NCI-H2171 (cell line): ENCODE measurements at places on chromosomes 13 and 19.

DNA sequence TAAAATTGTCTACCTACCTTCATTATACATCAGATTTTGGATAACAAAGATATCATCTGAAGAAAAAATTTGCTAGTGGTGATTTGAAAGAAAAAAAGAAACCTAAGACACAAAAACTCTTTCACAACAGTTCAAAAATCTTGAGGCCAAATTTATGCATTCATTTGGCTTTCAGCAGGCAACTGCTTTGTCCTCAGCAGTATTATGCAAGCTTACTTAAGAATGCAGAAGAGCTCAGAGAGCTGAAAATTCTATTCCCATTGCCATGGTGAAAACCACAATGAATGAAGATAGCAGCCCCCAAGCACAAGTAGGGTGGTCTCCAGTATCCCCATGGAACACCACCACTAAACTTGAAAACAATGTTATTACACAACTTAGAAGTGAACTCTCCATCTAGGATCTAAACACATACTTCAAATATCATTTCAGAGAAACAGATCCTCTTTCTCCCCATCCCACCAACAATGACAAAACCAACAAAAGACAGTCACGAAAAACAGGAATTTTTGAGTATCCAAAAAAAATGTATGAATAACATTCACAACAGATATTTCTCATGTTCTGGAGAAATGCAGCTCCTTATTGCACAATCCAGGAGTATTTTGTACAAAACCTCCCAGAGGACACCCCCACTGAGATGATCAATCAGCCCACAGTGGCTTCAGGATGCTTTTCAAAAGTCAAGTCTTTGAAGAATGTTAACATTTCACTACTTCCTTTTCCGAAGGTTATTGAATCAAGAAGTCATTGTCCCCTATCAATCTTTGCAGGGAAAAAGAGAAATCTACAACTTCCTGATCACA is 192.7 kb downstream of the LHFPL6 start:
- DNase-seq: no peak

- DNase-seq: no peak
Measured at GRCh38 chr13:79128158-79128557, 277.9 kb downstream of the RBM26 start.

- no peak for DNase-seq
Measured at GRCh38 chr13:24724714-24725113, 39.3 kb upstream of the RNF17 start.

- no peak for DNase-seq
Measured at GRCh38 chr19:2618611-2619010, 83.9 kb downstream of the GNG7 start.

- no peak for DNase-seq
Measured at GRCh38 chr13:56216221-56216620, 924.5 kb upstream of the PRR20A start.

DNA sequence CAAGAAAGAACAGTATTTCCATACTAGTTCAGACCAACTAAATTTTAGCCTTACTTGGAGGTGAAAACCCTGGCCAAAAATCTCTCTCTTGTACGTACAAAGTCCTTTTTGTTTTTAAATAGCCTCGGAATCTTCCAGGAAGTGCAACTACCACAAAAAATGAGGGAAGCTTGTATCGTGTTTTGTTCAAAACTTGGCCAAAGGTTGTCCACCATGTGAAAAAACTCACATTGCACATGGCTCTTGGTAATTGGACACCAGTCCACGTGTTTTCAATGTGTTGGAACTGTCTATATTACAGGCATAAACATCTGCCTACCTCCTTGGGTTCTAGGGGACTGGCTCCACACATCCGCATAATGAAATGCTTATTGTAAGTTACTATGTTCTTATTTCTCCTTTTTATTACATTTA is 15.2 kb upstream of the STRN4 start:
- DNase-seq: no peak

DNA sequence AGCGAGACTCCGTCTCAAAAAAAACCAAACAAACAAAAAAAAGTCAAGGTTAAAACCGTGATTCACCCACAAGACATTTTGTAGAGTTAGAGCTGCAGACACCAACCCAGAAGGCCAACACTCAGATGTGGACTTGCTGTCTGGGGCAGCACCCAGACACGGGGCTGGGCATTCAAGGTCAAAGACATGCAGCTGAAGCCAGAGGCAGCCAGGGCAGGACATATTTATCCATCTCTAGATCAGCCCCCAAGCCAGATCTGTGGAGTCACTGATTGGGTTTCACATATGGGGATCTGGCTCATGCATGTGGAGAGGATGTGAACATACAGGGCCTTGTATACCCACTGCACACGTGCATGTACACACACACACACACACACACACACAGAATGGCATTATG is 3.6 kb downstream of the KLK15 start:
- DNase-seq: no peak

GRCh38 chr13:52411629-52412028 is 5.7 kb upstream of the THSD1 start:
- DNase-seq: no peak

DNA sequence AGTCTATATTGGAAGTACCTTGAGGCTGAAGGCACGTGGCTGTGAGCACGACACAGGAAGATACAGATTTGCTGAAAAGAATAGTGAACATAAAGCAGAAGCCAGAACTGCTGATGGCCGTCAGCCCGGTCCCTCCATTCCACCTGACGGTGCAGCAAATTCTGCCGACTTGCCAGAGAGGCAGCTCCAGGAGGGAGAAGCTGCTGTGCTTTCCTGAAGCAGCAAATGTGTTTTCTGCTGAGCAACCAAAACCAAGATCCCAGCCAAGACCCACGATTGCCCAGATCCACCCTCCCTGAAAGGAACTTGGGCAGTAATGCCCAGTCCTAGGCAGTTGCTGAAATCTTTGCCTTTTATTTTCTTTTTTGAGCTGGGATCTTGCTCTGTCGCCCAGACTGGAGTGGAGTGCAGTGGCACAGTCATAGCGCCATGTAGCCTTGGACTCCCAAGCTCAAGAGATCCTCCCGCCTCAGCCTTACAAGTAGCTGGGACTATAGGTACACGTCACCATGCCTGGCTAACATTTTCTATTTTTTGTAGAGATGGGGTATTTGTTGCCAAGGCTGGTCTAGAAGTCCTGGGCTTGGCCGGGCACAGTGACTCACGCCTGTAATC is 7.0 kb upstream of the RCN3 start:
- no peak for DNase-seq

DNA sequence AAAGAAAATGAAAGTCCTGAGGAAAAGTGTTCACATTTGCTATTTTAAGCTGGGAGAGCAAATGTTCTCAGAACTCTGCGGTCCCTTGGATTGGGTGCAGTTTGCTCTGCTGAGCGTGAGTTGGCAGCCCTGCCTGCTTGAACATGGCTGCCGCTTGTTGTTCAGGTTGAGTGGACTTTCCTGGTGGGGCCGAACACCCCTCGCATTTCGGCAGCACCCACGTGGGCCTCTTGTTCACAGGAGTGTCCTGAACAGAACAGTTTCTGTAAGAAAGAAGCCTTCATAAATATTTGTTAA is 10.8 kb upstream of the RNF113B start:
- DNase-seq: no peak

DNA sequence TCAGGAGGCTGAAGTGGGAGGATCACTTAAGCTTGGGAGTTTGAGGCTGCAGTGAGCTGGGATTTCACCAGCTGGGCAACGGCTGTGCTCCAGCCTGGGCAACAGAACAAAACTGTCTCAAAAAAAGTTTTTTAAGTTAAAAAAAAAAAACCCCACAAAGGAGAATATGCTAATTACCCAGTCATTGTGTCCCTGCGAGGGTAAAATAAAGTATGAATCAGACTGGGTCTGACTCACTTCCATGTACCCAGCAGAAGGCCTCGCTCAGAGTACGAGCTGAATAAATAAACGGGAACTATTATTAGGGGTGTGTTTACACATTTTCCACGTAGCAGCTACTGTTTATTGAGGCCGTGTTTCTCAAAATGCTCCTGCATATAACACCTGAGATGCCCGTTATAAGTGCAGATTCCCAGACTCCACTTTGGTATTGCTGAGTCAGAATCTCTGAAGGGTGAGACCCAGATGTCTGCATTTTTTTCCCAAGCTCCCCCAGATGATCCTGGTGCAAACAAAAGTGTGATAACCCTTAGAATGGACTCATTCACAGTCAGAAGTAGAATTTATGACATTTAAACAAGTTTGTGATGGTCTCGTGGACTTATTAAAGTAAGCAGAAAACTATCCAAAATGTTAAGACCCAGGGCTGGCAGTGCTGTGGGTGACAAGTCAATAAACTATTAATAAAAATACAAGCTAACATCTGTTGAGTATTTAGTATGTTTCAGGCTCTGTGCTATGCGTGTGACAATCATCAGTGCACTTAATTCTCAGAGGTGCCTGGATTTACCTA is 28.2 kb downstream of the KCNC3 start:
- no peak for DNase-seq

GRCh38 chr19:18119717-18120105 is 22.1 kb downstream of the MAST3 start:
- no peak for DNase-seq

DNA sequence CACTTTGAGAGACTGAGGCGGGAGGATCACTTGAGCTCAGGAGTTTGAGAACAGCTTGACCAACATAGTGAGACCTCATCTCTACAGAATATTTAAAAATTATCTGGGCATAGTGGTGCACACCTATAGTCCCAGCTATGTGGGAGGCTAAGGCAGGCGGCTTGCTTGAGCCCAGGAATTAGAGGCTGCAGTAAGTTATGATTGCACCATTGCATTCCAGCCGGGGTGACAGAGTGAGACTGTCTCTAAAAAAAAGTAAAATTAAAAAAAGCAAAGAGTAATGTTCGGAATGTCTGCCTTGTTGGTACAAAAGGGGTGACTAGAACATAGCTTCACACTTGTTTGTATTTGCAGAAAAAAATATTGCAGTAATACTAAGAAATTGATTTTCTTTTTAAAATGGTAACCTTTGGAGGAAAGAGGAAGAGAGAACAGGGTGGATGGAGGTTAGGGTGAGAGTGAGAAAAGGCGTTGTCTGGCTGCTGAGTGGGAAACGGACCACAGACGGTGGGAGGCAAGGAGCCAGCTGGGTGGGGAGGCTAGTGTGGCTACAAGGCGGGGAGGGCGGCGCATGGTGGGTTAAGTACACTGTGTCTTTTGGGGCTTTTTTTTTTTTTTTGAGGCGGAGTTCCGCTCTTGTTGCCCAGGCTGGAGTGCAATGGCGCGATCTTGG is 10.2 kb downstream of the PPP1R14A start:
- DNase-seq: no peak

DNA sequence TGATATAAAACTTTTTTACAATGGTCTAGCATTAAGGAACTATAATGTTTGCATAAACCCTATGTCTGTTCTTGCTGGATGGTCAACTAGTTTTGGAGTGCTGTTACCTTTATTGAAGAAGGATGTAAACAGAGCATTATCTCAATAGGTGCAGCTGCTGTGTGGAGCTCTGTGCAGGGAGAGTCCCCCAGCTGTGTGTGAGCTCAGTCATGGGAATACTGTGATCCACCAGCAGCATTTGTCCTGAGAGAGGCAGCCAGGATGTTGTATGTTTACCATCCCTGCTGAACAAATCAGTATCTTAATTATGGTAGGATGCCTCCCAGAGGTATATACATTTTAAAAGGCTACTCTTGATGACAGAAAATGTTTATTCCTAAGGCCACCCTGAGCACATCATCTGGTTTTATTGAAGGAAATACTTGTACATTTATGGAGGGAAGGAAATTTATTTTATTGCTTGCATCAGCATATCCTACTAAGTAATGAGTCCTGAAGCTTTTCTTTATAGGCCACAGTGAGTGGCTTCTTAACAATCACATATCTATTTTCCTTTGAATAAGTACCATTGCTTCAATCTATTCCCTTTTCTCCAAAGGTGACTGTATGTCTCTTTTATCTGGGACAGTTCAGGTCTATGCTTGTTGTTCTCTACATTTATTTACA is 11.7 kb downstream of the RAP2A start:
- no peak for DNase-seq

- no peak for DNase-seq
Measured at GRCh38 chr13:31862828-31863227, 123.5 kb downstream of the RXFP2 start.

GRCh38 chr13:102198418-102199311 is 203.2 kb downstream of the FGF14 start:
- no peak for DNase-seq

- no peak for DNase-seq
Measured at GRCh38 chr13:66559093-66559492, 671.0 kb downstream of the PCDH9 start.

GRCh38 chr13:101529422-101529821 is 76.9 kb downstream of the ITGBL1 start:
- DNase-seq: no peak

GRCh38 chr13:87671753-87672605 is 808 bp downstream of the SLITRK5 start:
- DNase-seq: no peak

DNA sequence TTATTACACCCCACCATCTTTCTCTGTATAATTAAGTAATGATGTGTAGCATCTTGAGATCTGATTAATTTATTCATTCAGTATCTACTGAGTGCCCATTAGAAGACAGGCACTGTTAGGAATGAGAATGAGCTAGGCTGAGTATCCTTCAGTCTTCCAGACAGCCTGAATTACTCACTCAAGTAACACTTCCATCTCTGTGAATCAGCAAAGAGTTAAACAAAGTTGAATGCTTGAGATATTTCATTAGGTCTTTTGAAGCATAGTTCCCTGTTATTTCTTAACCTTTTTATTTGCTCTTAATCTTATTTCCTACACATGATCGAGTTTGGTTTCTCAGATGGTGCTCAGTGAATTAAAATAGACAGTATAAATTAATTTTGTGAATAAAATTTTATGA is 413.7 kb downstream of the DCT start:
- DNase-seq: no peak

DNA sequence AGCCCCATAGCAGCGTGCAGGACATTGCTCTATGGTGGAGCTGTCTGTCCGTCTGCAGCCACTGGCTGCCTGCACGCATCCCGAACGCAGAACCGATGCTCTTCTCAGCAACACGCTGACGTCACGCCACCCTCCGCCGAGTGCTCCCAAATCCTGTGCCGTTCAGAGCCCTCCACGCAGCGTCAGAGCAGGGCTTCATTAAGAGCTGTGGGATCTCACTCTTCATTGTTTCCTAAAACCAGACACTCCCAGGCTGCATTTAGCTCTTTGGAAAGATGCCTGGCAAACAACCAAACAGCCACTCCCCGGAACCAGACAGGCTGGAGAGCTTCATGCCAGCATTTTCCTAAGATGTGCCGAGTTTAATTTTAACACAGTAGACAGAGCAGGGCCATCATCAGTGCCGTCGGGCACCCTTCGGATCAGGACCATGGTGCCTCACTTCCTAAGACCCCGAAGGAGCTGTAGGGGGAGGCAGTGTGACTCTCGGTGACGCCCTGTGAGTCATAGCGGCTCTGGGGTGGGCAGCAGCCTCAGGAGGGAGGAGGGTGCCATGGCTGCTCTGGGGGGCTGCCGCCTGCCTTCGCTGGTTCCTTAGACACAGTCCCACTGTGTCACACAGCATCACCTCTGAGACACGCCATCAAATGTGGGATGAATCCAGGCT is 131.5 kb upstream of the MCF2L start:
- no peak for DNase-seq

- DNase-seq: no peak
Measured at GRCh38 chr19:18470787-18471186, 32.9 kb upstream of the ISYNA1 start.
